GDM1 (cell line): ENCODE measurements at places on chromosomes 4 and X.

DNA sequence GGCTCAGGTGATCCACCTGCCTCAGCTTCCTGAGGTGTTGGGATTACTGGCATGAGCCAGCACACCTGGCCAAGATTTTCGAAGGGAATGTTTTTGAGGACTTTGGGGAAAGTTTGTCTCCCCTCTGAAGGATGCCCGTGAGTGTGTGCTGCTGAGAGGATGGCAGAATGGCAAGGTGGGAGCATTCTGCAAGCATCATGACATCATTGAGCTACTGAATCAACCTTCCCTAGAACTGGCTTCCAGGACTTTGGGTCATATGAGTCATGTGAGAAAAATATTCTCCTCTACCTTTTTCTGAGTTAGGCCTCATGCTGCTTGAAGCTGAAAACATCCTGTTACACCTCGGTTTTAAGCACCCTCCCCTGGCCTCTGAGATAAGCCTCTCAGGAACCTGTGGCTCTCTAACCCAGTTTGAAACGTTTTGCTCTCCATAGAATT, 31.0 kb downstream of the TMEM131L start:
- DNase-seq = no peak

- no peak for DNase-seq
Observed at GRCh38 chr4:151153585-151153984, 54.2 kb downstream of the RPS3A start.

DNA sequence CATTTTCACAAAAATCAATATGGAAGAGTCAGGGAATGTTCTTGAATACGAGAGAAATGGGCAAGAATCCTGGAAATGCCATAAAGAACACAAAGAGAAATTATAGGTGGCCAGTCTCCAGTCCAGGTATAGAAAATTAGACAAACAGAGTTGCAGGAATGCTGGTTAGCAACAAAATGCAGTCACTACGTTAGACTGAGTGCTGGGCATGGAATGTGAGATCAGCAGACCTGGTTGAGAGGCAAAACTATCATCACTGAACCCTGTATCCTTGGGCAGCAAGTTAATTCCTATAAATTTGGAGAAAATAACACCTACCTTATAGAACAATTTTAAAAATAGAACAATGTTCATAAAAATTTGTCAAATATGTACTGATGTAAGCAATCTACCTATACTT, 417.4 kb downstream of the INPP4B start:
- no peak for DNase-seq

DNA sequence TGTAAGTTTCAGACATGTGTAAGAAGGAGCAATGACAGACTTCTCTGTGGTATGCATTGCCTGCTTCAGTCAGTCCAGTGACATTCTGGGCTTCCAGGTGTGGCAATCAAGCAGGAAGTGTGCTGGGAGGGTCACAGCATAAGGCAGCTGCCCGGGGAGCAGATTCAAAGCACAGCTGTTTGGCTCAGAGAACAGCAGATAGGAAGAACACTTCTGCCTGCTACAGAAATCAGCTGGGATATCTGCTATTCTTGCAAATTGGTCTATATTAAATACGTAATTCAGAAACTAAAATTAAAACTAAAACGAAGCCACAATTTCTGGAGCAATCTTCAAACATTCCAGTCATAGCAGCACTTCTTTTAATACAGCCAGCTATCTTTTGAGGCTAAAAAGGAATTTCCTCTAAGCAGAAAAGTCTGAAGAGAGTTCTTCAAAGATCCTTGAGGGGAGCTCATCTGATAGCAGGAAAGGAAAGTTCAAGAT, 47.5 kb upstream of the GALNT7 start:
- no peak for DNase-seq

GRCh38 chrX:67574696-67575095, 30.9 kb downstream of the AR start:
- no peak for DNase-seq

- no peak for DNase-seq
Observed at GRCh38 chr4:74656596-74656995, 137.7 kb downstream of the BTC start.

- no peak for DNase-seq
Observed at GRCh38 chrX:25083661-25084060, 67.9 kb upstream of the ARX start.
